ENCODE measurements at places on chromosomes 12 and 14.

DNA sequence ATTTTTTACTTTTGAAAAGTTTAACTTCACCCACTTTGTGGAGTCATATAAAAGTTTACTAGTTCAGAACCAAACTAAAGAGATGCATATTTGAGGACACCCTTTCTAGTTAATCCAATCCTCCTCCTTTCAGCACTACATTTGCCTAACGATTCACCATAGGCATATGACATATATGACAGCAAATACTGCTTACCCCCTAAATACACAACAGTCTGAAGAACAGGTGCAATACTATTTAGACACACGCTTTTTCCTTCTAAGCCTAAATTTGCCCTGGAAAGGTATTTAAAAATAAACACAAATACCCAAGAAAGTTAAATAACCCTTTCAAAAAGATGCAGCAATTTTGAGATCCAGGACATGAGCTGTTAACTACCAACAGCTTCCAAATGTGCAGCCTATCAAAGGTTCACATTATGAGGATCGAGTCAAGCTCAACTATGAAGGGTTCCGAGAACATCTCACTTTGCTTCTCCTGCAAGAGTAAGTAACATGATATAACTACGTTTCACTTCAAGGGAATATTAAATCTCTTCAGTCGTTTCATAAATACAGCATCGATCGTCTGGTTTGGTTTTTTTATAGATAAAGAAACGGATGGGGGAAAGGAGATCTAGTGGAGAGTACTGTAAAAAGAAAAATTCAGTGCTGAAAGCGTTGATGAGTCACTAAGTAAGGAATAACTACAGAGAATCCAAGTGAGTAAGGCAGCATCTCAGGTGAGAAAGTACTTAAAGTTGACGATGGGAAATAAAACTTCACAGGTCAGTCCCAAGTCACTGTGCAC is 677 bp upstream of the AP4S1 start:
- DNase-seq = no peak

GRCh38 chr14:30958555-30959407 is 66.7 kb upstream of the AP4S1 start:
- DNase-seq = no peak

- DNase-seq = peak; percentile 14
These were observed 4.9 kb downstream of the PTGDR start for GRCh38 chr14:52272375-52272774.

DNA sequence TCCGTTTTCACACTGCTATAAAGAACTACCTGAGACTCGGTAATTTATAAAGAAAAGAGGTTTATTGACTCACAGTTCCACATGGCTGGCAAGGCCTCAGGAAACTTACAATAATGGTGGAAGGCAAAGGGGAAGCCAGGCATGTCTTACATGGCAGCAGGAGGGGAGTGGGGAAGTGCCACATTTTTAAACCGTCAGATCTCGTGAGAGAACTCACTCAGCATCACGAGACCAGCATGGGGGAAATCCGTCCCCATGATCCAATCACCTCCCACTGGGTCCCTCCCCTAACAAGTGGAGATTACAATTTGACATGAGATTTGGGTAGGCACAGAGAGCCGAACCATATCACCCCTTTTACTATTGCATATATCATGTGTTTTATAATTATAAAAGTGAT is 2.0 kb upstream of the PIGH start:
- no peak for DNase-seq

GRCh38 chr12:106300761-106301160 is 1.8 kb upstream of the TCP11L2 start:
- no peak for DNase-seq

DNA sequence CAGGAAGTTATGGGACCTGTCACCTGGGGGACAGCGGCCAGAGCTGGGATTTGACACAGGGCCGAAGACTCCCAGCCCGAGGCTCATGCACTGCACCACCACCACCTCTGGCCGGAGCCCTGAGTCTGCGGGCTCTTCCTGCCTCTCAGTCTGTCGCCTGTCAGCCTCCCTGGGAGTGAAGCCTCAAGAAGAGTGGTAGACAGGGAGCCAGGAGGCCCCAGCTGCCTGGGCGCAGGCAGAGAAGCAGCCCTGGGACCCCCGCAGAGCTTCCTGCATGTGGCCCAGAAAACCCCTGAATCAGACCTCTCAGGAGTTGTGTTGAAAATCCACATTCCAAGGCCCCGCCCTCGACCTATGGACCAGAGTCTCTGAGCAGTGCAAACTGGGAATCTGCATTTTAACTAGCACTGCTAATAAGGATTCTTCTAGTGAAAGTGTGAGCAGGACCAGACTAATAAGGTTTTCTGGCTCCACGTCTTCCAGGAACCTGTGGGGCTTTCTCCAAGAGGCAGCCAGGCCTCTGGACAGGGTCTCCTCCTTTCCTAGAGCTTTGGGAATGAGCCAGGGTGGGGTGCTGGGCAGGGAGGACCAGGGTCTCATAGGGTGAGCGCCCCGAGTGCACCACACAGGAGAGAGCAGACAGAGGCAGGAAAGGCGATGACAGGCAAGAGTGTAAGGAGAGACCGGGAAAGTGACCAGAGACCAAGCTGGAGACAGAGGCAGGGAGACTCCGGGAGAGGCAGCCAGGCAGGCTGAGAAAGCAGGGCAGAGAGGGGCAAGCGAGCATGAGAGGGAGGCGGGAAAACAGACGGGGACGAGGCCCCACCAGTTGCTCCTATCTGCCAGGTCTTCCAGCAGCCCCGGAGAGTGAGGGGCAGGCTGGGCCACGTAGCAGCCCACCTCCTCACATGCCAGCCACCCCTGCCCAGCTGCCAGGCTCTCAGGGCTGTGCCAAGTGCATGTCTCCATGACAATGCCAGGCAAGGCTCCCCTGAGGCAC is 112.4 kb downstream of the BCL11B start:
- no peak for DNase-seq

GRCh38 chr14:103521951-103522563 is 573 bp downstream of the CKB start:
- no peak for DNase-seq

- no peak for DNase-seq
These were observed 18.6 kb upstream of the EIF5 start for GRCh38 chr14:103315351-103315911.

DNA sequence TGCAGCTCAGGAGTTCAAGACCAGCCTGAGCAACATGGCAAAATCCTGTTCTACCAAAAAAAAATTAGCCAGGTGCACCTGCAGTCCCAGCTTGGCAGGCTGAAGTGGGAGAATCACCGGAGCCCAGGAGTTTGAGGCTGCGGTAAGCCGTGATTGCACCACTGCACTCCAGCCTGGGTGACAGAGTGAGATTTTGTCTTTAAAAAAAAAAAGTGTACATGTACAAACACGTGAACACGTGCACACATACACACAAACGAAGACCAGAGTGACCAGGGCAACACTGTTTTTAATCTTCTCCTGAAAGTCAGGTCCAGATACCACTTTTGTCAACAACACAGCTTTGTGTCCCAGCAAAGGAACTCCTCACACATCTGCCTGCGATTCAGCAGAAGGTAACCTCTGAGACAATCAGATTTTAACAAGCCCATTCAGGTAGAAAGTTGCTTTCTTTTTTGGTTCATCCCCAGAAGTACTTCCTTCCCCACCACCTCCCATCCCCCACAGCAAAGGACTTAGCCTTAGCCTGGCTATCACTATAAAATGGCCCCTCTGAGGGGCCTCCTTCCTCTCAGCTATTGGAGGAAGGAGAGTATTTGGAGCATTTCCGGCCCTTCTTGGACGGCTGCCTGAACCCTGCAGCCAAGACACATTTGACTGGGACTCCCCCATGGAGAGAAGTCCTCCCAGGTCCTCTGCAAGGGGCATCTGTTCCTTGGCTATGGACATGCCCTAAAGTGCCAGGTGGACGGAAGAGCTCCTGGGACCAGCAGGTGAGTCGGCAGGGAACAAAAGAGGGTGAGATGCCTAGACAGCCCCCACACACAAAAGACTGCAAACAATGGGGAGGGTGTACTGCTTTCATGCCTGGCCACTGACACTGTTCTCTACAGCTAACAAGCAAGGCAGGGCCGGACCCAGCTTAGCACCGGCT is 9.8 kb downstream of the CTDSP2 start:
- DNase-seq = peak; percentile 58

GRCh38 chr12:120194534-120195395 is at the start of gene GCN1:
TSS of gene GCN1 (minus strand) at chr12:120194715. CDS start at chr12:120194697, 18 bp downstream.
- DNase-seq = peak; percentile 91

- no peak for DNase-seq
These were observed 10.1 kb upstream of the BTG1 start for GRCh38 chr12:92155733-92156132.

GRCh38 chr12:67468549-67469245 is 179.8 kb upstream of the DYRK2 start:
- no peak for DNase-seq

- no peak for DNase-seq
These were observed 420.3 kb upstream of the PRICKLE1 start for GRCh38 chr12:43009846-43010240.

DNA sequence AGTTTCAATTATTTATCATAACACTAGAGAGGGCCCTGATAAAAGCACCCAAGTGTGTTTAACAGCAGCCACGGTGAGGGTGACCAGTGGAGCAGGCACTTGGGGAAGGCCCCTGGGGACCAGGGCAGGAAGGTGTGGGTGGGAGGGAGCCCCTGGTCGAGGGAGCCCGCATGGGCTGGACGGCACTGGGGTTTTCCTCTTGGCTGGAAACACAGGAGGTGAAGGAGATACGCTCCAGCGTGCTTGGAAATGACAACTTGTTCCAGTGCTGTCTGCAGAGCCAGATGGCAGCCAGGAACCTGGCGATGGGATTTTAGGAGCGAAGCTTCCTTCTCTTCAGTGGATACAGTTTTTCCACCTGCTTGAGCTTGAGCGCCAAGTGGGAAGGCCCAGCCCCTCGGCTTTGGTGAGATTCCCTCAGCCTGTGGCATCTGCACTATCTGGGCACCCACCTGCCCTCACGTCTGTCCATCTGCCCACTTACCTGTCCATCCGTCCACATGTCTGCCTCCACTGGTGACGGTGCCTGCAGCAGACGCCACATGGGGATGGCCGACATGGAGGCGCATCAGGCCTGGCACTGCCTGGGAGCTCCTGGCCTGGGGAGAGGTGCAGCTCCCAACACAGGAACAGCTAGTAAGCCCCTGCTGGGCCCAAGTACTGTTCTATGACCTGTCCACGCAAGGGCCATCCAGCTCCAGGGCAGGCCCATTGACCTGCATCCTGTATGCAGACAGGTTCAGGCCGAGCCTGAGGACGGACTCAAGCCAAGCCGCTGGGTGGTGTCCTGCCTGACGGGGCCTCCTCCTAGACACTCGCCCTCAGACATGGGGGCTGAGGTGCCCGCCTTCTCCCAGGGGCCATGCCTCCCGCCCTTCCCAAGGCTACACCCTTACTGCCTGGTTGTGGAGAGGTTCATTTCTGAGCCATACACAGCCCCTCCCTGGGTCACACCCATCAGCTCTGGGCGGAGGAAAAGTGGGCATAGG is 192.2 kb upstream of the C14orf180 start:
- no peak for DNase-seq

GRCh38 chr12:26767116-26767515 is 65.9 kb downstream of the ITPR2 start:
- no peak for DNase-seq

GRCh38 chr12:103503546-103504480 is 8.0 kb upstream of the C12orf42 start:
- DNase-seq = peak; percentile 67

GRCh38 chr12:74538491-74539258 is 1.0 kb downstream of the ATXN7L3B start:
- peak; percentile 36 for DNase-seq

GRCh38 chr14:61076556-61076955 is 95.5 kb downstream of the SLC38A6 start:
- DNase-seq = no peak

DNA sequence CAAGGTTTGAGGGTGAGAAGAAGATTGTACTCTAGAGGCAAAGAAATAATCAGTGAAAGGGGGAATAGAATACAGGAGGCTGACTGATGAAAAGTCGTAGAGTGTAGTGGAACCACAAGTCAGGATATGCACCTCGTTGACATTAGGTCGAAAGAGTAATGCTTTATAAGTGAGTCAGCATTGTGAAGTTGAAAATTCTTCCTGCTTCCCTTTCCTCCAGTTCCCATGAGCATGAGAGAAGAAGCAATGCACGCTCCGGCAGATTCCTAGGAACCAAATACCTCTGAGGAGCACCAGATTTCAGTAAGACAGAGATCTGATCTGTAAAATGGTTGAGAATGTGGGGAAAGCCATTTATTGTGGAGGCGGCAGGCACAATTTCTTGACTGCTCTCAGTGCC is 16.5 kb downstream of the CCER1 start:
- DNase-seq = no peak

DNA sequence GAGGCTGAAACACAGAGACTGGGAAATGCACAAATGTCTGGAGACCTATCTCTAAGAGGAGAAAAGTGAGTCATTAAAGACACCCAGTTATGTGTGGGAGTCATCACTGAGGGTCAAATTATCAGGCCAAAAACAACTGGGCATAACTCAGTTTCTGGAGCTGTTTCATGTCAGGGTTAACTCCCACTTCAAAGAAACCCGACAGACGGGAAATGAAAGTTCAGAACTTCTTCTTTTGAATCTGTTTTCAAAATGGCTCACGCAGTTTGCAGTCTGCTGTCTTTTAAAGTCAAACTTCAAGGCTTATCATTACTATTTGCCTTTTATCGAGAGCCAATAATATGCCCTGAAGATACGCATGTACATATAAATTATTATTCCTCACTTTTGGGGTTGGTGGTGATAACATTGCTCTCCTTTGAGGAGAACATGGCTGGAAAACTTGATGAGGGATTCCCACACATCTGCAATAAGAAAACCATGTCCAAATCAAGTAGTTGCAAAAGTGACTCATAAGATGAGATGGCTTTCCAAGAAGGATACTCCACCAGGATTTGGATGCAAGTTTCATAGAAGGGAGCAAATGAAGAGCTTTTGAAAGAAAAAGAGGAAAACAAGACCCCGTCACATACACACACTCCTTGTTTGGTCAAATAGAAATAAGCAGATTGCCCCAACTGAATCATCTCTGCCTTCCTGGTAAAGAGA is 341.4 kb downstream of the ADAMTS20 start:
- no peak for DNase-seq

DNA sequence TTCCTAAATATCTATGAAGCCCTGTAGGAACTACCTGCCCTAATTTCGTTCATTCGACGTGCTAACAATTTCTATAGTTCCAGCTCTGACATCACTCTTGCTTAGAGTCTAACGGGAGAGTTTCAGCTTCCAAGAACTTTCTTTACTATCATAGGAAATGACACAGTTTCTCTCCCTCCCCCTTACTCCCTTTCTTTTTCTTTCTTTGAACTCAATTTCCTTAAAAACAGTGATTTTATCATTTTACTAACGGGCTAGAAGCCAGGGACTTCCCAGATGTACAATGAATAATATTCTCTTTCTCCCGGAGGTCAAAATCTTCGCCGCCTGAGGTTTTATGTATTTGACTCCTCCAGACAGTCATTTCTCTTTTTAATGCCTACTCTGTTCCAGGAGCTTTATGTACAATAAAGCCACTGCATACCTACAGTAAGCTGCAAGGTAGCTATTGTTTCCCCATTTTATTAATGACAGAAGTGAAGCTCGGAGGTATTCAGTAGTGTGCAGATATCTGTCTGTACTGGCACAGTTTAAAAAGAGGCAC is 15.7 kb downstream of the SMCO2 start:
- DNase-seq = peak; percentile 30

DNA sequence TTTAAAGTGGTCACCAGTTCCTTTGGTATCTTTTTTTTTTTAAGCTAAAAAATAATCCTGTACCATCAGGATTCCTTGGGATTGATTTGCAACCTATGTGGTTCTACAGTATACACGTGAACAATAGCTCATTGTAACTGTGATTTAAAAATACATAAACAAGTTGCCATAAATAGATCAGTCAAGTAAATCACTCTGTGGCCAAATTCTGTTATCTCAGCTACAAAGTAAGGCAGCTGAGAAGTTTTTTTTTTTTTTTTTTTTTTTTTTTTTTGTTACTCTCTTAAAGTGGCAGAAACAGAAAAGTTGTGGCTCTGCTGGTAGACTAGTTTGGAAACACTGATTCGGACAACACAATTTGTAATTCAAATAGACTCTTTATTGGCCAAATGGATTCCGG is 104.5 kb downstream of the PRICKLE1 start:
- no peak for DNase-seq
